ENCODE measurements at places on chromosomes 11 and 22.

- no peak for DNase-seq
Measured at GRCh38 chr11:78838417-78838816, 263.8 kb upstream of the NARS2 start.

GRCh38 chr11:12111549-12112520 lies 1.4 kb downstream of the MICAL2 start:
- no peak for DNase-seq

- no peak for DNase-seq
Measured at GRCh38 chr11:58832056-58832645, 12.4 kb downstream of the GLYATL2 start.

- DNase-seq, result no peak
Measured at GRCh38 chr22:41561335-41561734, 525 bp downstream of the CSDC2 start.

DNA sequence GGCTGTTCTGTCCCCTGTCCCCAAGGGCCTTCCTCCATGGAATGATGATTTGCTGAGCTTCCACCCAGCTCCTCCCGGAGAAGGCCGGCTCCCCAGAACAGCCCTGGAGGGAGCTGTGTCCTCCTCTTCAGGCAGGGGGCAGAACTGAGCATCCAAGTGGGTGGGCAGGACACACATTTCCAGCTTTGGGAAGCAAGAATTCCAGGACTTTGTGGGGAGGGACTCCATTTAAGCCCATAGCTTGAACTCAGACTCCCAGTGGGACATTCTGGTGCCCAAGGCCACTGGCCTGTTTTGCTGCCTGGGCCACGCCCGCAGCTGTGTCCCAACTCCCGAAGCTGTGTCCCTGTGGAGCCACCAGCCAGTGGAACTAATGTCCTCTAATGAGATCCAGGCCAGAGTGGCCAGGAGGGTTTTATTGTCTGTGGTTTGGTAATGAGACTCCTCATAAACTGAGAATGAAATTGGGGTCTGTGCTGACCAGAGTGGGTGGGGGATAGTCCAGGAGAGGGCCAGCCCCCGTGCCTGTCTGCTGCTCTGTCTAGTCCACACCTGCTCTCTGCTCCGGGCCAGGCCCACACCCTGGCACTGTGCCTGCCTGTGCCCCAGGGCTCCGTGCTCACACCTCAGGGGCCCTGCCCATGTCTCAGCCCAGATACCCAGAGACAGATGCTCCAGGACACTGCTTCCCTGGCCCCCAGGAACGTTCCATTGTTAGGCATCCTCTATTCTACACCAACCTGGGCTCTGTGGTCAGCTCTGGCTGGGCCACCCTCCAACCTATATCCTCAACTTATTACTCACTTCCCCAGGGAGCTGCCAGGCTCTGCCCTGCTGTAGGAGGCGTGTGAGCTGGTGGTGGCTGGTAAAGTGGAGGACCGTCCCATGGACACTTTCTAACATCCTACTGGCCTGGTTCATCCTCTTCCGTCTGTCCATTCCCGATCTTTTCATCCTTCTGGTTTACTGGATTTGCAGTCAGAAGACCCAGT lies 7.6 kb downstream of the NECTIN1 start:
- DNase-seq, result no peak

- no peak for DNase-seq
Measured at GRCh38 chr11:96761451-96761850, 371.6 kb downstream of the JRKL start.

- DNase-seq, result no peak
Measured at GRCh38 chr11:11545285-11546275, 76.2 kb downstream of the GALNT18 start.

GRCh38 chr22:46540874-46541273 lies 3.5 kb upstream of the CELSR1 start:
- no peak for DNase-seq

- DNase-seq, result peak; percentile 80
Measured at GRCh38 chr11:66386171-66387069, 14.9 kb upstream of the SLC29A2 start.

- no peak for DNase-seq
Measured at GRCh38 chr11:91978747-91979146, 245.9 kb upstream of the FAT3 start.

Measured in stimulated activated CD8-positive, alpha-beta memory T cell treated with anti-CD3 and anti-CD28 coated beads, Interleukin-15, amount 100 ng/mL, for 1 hour (primary cell).